ENCODE measurements at places on chromosomes 12 and 14.

DNA sequence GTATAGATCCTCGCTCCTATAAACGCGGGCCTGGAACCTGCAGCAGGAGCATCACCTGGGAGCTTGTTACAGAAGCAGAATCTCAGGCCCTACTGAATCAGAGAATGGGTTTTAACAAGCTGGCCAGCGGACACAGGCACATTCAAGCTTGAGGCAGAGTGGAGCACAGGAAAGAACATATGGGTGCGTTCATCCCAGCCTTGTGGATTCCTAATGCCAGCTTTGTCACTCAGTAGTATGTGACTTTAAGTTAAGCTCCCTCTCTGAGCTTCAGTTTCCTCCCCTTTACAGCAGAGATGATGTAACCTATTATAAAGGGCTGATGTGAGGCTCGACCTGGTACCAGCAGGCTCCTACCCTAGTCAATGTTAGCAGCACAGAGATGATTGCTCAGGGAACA lies 204.9 kb downstream of the ZFP36L1 start:
- DNase-seq: no peak

GRCh38 chr14:69350892-69351291 lies 47.2 kb downstream of the ERH start:
- no peak for DNase-seq

DNA sequence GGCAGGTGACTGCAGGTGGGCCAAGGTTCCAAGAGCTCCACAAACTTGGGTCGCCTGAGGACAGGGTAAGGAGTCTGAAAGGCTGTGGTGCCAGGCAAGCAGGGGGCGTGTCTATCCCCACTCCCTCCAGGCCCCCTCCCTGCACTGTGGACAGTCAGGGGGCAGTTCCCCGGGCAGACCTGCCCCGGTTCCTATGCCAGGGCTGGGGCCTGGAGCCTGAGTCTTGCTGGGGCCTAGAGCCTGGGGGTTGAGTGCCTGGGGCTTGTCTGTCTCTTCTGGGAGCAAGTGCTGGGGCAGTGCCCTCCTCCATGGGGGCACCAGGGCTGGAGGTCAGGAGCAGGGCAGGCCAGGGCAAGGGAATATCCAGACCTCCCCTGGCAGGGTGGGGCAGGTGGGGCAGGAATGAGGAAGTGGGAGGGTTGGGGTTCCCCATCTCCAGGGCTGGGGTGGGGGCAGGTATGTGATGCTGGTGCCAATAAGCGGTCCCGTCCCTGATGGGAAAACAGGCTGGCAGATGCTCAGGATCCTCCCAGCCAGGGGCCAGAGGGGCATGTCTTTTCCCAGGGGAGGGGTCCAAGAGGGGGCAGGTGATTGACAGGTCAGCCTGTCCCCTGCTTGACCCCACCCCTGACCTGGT lies 11.9 kb upstream of the TNFAIP2 start:
- no peak for DNase-seq

GRCh38 chr12:92030618-92031017 lies 115.0 kb downstream of the BTG1 start:
- no peak for DNase-seq

GRCh38 chr12:11134305-11134704 lies at the start of gene TAS2R30:
TAS2R30 (minus strand) TSS chr12:11134644; CDS start chr12:11134244, 400 bp downstream.
- no peak for DNase-seq

- no peak for DNase-seq
These were observed 40.0 kb upstream of the DAAM1 start for GRCh38 chr14:59148334-59148900.

- DNase-seq: no peak
These were observed 13.3 kb downstream of the SLC15A4 start for GRCh38 chr12:128810182-128811127.

DNA sequence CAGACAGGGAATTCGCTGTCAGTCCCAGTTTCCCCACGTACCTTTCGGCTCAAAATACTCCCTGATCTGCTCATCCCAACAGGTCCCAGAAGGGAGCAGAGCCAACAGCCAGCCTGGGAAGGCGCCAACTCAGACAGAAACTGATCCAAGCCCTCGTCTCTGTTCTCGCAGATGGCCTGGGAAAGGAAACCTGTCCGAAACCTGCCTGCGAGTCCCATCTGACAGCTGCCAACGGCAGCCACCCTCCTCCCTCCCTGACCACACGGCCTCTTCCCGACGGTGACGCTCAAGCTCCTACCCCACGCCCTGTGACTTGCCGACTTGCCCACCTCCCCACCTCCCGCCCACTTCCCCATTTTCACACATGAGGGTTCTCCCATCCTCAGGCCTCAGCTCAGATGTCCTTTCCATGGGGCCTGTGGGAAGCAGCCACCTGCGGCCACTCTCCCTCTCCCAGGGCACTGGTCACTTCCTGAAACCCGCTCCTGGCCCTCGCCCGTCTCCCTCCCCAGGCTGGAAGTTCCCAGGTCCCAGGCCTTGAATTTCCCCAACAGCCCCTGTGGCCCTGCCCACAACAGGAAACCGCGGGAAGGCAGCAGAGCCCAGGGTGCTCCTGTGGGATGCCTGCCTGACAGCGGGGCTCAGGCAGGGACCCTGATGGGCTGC lies 60.9 kb upstream of the FBRSL1 start:
- no peak for DNase-seq

- no peak for DNase-seq
These were observed 10.1 kb upstream of the NR2C1 start for GRCh38 chr12:95083471-95083870.

GRCh38 chr12:27790179-27790578 lies 10.1 kb upstream of the MANSC4 start:
- DNase-seq: no peak

DNA sequence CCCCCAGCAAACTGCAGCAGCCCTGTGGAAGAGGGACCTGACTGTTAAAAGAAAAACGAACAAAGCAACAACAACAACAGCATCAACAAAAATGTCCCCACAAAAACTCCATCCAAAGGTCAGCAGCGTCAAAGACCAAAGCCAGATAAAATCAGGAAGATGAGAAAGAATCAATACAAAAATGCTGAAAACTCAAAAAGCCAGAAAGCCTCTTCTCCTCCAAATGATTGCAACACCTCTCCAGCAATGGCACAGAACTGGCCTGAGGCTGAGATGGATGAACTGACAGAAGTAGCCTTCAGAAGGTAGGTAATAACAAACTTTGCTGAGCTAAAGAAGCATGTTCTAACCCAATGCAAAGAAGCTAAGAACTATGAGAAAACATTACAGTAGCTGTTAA lies 45.4 kb upstream of the PPP4R3A start:
- no peak for DNase-seq
